Frontal cortex (tissue), 4 donors: ENCODE measurements at places on chromosomes 4 and X.

DNA sequence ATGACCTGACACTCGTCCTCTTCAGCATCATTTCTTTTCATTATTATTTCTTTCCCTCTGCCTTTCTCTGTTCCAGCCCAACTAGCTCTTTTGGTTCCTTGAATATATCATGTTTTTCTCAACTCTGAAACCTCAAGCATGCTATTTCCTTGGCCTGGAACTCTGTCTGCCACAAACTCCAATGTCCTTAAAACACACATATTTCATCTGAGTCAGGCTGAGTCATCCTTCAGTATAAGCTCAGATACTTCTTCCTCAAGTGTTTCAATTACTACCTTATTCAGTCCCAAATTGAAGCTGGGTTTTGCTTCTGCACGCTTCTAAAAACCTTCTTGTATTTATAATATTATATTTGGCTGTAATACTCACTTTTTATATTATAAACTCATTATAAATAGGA, 424.2 kb downstream of the PDGFC start:
- no peak for DNase-seq

DNA sequence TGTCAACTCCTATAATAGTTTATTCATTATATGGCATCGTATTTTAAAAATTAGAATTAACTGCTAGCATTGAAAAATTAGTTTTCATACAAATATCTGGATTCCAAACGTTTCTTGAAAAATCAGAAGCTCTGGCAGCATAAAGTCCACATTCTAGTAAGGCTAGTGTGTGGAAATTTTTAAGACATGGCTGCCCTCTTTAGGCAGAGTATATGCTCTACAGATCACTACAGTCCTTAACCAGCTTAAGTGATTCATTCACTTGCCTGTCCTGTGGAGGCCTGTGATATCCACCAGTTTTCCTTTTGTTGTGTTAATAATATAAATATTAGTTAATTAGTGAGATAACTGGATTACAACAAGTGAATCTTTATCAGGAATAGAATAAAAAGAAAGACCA, 287.2 kb downstream of the OPHN1 start:
- no peak for DNase-seq

- no peak for DNase-seq
Measured at GRCh38 chr4:90443231-90443630, 316.0 kb downstream of the CCSER1 start.

DNA sequence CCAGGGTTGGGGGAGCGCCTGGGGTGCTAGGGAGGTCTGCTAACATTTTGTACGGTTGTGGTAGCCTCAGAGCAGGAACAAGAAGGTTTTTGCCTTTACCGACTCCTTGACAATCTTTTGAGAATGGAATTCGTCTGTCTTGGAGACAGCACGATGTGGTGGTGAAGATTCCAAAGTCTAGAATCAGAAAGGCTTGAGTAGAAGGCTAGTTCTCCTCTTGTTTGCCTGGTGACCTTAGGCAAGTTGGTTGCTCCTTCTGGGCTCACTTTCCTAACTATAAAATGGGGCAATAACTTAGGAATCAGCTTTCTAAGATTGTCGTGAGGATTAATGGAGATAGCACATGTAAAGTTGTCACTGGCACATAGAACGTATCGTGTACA, 741 bp downstream of the FAM47E start:
- DNase-seq, result no peak

GRCh38 chr4:53653484-53654053, 62.3 kb upstream of the LNX1 start:
- DNase-seq, result no peak

DNA sequence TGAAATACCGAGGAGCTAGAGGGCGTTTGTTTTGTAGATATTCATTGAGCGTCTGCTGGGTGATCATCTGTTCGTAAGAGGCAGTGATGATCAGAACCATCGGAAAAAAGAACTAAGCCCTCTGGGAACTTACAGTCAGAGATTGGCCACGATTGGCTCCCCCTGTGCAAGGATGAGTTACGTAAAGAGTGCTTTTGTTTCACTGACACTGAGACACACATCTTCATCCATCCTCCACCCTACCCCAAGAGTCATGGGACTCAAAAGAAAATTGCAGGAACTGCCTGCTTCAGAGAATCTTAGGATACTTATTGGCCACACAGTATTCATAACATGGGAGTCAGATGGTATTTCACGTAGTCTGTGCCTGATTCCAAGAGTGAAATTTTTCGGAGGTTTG, 62.1 kb downstream of the GEMIN8 start:
- DNase-seq, result no peak

DNA sequence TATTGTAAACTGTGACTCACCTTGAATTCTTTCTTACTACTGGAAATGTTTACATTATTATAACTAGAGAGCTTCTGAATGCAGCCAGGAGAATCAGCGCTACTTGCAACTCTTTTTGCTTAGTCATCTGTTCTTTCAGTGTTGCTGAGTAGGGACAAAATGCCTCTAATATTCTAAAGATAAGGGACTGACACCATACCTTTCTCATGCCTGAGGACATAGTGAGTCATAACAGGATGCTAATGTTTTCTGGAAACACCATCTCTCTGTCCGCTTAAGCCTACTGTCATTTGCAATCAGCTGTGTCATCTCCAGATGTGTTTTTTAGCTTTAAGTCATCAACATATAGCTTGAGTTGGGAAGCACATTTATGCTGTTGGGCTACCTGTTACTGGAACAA, 108.3 kb downstream of the QRFPR start:
- DNase-seq, result no peak

GRCh38 chrX:136608295-136608933, 39.5 kb upstream of the CD40LG start:
- DNase-seq, result peak; percentile 6
